ENCODE measurements at places on chromosomes 2 and 18.

DNA sequence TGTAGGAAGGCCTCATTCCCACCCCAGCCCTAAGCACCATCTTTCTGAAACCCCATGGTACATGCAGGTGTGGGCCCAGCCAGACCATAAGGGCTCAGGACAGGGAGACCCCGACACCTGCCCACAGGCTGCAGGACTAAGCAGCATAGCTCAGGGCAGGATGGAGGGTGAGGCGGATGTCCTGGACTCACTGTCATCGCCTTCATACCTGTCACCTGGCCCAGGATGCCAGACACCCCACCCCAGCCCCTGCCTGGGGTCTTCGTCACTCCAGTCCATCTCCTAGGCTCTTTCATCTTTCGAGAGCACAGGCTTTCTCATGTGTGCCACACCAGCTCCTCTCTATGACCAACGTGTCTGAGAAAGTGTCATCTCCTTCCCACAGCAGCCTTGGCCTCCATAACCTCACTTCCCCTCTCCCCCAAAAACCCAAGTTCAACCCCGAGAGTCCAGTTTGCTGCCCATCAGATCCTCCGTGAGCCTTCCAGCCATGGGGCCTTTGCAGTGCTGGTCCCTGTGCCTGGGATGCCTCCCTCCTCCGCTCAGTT is 71.5 kb downstream of the EMX1 start:
- DNase-seq, result no peak

- DNase-seq, result no peak
Measured at GRCh38 chr18:43485545-43485963, 208.3 kb upstream of the SYT4 start.

GRCh38 chr2:121819846-121820245 is 64.4 kb downstream of the TSN start:
- no peak for DNase-seq

DNA sequence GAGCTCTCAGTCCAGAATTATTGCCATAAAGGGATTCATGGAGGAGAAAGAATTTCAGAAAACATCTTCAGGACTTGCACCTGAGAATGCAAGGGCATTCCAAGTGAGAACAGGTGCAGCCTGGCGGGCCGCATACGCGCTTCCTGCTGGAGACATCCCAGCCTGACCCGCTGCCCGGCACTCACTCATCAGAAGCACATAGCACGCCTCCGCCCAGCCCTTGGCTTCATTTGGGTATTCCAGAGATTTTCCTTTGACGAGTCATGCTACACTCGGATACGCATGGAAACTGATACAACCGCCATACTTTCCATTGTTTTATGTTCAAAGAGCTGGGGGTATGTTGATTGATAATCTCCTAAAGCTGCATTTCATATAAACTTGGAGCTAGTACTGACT is 228.0 kb upstream of the ID2 start:
- DNase-seq, result no peak

GRCh38 chr2:230668939-230669303 is 43.7 kb upstream of the CAB39 start:
- DNase-seq, result no peak

DNA sequence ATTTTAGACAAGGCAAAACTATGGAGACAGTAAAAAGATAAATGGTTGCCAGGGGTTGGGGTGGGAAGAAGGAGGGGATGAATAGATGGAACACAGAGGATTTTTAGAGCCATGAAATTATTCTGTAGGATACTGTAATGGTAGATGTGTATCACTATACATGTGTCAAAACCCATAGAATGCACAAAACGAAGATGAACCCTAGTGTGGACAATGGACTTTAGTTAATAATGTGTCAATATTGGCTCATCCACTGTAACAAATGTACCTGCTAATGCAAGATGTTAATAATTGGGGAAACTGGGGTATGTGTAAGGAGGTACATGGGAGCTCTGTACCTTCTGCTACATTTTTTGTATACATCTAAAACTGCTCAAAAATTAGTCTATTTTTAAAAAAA is 1.8 kb upstream of the CD302 start:
- no peak for DNase-seq

Measured in pons (tissue), 1 donor.